ENCODE measurements at places on chromosomes 11 and 22. TPM values are rescaled to one million over a fixed set of nuclear protein-coding genes. Genes with fewer than 3 reads are reported as not detected.

DNA sequence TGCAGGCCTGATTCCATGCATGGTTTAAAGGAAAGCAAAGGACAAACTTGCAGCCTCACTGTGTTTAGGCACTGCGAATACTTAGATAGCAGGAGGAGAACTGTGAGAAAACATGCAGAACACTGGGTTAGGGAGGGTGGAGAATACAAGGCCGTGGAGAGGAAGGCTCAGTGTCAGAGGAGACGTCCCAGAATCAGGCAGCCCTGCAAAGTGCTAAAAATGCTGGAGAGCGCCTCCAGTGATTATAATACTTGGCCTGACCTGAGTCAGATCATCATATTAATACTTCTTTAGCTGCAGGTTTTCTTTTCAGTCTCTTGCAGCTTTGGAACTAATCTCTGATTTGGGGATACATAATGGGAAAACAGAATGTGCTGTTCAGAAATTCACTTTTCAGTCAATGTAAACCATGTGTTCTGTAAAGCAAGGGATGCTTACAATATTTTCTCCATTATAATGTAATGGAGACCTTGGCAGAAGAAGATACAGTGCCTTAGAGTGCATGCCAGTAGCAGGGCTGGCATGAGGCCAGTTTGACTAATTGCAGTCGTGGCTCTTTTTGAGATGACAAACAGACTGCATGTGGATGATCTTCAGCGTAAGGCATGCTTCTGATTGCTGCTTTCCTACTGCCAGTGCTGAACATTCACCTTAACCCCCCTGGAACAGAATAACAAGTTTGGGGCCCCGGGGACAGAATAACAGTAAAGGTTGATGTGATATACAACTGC lies 16.8 kb downstream of the EXT2 start:
- no peak for DNase-seq

DNA sequence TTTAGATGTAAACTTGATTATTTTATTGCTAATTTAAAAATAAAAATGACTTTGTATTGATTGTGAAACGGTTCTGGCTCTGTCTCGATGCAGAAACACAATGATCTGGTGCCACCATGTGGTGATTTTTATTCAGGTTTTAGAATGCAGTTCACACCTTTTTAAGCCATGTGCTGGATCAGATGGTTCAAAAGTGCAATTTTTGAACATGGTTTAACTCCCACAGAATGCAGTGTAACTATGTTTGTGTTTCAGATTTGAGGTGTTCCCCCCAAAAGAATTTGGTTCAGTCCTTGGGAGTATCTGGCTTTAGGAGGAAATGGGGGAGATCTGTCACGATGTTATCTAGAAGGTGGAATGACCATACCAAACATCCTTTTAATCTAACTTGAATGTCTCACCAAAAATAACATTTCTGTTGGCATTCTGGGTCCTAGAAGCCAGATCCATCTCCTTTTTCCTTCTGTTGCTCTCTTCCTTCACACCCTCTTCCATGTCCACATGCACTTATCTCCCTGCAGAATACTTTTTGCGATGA lies 7.9 kb downstream of the MRPL16 start:
- DNase-seq: no peak

DNA sequence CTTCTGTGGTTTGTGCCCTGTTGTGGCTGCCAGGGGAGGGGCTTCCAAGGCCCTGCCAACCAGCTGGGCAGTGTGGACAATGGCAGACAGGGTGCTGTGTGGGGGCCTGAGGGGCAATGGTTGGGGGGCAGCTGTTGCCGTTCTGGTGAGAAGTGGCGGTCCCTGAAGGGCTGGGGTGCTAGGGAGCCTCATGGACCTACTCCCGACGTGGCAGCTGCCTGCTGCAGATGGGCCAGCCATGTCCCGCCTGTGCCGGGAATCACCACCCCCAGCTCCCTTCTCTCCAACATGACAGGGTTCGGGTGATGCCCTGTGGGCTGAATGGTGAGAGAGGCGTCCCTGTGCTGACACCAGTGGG lies 74.2 kb downstream of the KCNQ1 start:
- DNase-seq: peak; percentile 78

GRCh38 chr11:102829316-102830000 lies 14.0 kb downstream of the MMP3 start:
- no peak for DNase-seq

DNA sequence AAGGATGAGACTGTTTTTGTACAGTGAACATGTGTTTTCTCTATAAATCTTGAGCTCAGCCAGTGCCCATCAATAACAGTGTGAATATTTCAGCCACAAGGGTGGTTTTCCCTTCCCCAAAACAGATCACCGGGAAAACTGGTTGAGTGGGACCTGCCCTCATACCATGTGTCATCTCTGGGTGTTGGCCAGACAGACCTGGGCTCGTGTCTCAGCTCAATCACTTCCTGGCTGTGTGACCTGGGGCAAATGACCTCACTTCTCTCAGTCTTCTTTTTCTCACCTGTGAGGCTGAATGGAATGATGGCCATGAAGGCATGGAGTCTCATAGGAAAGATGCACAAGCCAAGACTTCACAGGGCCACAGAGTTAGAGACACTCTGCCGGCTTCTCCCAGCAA lies 74.7 kb downstream of the COMMD9 start:
- DNase-seq: no peak

DNA sequence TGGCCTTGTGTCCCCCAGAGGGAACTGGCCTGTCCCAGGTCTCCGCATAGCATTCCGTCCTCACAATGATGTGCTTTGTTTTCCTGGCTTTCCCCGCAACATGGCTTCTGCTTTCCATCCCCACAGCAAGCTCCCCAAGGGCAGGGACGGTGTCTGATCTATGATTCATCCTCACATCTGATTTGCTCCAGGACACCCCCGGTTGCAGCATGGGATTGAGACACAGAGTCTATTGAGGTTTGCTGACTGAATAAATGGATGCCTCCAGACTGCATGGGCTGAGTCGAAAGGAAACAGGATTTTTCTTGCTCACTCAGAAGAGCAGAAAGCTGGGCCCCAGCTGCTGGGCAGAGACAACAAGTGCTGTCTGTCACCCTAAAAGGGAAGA lies 40.2 kb downstream of the LMO1 start:
- no peak for DNase-seq

GRCh38 chr11:66448523-66448922 lies 9.9 kb upstream of the MRPL11 start:
- no peak for DNase-seq

DNA sequence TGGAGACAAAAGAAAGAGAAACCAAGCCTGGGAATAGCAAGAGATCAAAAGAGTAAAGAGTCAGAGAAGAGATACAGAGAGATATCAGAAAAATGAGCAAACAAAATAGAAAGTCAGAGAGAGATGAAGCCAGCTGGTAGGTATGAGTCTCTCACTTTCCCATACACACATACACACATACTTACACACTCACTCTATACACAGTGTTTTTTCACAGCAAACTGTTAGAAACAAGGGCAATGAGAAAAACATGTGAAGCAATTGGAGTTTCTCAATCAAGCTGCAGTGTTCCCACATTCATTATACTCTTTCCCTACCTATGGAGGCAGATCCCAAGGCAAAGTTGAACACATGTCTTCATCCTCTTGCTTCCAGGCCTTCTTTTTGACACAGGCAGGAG lies 2.6 kb upstream of the NLRP10 start:
- DNase-seq: no peak

DNA sequence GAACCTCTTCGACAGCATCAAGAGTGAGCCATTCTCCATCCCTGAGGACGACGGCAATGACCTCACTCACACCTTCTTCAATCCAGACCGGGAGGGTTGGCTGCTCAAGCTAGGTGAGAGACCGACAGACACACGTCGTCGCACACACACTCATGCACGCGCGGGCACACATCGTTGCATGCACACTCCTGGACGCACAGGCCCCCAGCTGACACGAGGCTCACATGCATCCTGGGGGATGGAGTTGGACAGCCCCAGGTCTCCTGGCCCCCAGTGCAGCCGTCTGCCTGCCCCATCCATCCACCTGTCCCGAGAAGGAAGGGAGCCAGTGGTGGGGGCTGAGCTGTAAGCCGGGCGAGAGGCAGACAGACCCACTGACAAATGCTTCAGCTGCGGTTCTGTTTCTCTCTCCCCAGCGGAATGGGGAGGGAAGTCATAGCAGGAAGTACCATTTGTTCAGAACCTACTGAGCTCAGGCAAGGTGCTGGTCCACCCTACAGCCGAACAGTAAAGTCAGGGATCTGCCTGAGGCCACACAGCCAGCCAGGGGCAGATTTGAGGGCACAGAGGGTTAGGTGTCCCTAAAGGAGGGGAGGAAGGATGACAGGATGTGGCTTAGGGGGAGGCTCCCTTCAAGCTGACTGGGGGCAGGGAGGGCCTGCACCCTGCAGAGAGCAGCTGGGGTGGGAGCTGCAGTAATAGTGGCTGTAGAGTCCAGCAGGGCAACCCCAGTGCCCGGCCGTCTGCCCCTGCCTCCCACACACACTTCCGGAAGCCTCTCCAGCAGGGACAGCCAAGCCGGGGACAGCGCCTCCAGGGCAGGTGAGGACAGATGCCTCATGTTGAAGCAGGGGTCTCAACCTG lies 27.1 kb downstream of the CYTH4 start:
- DNase-seq: no peak

DNA sequence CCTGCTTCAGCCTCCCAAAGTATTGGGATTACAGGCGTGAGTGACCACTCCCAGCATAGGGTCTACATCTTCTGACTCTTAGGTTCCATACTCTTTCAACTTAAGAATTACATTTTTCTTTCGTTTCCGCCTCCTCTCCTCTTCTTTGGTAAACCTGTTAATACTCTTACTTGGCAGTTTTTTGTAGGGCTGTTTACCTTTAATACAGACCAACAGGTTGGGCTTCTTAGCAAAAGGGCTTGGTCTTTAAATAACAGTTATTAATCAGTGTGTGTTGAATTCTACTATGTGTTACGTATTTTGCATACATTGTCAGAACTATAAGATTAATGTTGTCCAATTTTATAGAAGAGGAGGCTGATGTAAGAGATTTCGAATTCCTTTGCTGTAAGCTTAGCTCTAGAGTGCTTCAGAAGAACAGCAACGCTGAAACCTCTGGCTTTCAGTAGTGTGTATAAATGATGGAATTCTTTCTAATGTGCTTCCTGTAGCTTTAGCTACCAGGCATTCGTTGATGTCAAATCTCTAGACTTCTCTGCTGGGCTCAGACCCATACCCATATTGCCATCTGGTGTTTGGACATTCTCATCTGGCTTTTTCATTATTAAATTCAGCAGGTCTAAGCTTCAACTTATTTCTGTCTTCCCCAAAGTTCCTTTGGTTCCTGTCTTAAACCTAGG lies 3.1 kb downstream of the FDX1 start:
- DNase-seq: no peak

- DNase-seq: no peak
Measured at GRCh38 chr11:106234794-106235193, 157.3 kb downstream of the AASDHPPT start.

- DNase-seq: no peak
Measured at GRCh38 chr22:31105282-31105929, 2.0 kb downstream of the SELENOM start.

- DNase-seq: peak; percentile 97
Measured at GRCh38 chr22:20495861-20496681, 476 bp upstream of the KLHL22 start.

GRCh38 chr11:112616327-112617097 lies 344.7 kb upstream of the NCAM1 start:
- no peak for DNase-seq

DNA sequence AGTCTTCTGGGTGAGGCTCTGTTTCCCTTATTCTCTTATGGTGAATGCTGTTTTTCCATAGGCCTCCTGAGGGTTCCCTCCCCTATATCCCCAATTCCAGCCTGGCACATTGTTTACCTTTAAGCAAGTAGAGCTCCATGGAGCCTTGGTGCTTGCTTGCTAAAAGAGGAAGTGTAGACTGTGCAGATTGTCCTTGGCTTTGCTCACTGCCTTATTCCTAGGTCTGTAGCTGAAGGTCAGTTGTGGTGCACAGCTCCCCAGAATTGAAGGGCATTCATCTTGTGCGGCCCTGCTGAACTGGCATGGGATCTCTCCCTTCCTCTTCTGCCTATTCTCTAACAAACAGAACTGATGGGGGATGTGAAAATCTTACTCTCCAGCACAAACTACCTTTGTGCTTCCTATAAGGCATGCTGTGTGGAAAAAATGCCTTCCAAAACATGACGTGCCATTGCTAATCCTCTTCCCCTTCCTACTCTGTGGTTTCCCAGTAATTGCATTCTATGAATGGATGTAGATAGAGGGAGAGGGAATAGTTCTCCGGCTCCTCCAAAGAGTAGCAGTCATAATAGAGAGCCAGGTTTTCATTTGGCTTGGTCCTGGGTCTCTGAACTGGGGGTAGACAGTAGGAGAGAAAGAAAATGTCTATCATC lies 34.2 kb upstream of the PLET1 start:
- DNase-seq: no peak

DNA sequence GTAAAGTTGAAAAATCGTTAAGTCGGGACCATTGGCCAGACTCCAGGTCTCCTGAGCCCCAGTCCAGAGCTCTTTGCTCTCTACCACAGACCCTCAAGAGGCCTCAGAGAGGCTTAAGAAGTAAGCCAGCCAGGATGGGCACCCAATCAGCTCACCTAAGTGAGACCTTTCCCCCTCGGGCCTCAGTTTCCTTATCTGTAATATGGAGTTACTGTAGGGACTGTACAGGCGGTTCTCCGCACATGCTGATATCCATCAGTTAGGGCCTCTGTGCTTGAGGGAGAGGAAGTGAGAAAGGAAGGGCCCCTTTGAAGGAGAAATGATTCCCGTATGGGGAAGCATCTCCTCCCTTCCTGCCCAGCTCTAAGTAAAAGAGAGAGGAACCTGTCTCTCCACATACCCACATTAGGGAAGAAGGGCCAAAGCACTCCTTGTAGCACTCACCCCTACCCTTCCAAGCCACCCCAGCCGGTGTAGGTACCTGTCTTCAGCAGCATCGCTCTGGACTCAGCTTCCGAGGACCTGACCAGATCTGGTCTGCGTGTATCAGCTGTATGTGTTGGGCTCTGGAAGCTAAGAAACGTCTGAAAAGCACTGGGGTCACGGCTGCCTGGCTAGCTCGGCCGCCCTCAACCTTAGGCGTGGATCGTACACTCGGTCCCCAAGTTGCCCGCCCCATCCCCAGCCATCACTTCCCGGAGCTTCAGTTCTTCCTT lies 653 bp downstream of the NAGA start:
- DNase-seq: no peak

DNA sequence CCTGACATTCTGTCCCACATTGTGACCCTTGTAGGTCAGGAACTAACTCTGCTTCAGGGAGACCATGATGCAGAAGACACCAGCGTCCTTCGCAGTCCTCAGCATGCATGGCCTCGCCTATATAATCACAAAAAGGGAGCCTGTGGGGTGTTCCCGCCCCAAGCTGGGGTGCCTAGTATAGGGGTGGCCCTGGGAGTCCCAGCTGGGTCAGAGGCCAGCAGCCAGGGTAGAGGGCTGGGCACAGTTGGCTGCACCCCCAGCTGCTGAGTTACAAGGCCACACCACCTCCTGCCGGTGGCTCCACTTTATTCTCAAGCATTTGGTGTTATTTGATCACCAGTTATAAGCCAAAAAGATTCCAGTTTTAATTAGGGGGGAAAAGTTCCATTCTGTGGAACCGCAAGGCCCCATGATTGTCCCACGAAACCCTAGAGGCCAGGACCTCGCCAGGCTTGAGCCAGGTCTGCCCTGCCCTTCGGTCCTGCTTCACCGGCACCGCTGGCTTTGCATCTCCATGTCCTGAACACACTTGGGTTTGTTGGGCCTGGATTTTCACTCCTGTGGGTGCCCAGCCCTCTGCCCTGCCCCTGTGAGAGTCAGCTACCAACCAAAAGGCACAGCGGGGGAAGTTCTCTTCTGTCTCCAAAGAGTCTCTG lies 15.0 kb upstream of the GNB1L start:
- DNase-seq: no peak

The MYBPC3 gene
- total RNA-seq: not detected

The GGTLC2 gene
- not detected for total RNA-seq

The MS4A5 gene
- not detected for total RNA-seq

The OR5W2 gene
- not detected for total RNA-seq

The CLCF1 gene
- total RNA-seq: 7.8 TPM

The ADSL gene
- 74.1 TPM for total RNA-seq

Measured in osteocyte (in vitro differentiated cells).